ENCODE measurements at places on chromosomes 2 and 18.
A peak's percentile ranks its signal among the peaks of the same experiment; 100 is the strongest.

DNA sequence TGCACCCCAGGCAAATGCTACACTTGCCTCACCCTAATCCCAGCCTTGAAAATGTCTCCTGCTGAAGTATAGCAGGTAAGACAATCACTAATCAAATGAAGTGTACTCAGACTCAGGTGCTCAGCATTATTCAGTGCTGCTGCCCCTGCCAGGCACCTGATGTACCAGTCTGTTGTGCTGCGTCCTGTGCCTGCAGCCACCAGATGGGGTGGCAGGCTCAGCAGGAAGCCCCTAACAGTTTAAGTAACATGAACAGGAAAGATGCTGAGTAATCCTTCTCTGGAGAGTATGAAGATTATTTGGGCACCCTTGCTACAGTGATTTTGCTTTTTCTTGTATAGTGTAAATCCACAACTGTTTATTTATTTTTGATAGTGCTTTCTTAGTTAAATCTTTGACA is 69.1 kb downstream of the TACR1 start:
- DNase-seq, result no peak

DNA sequence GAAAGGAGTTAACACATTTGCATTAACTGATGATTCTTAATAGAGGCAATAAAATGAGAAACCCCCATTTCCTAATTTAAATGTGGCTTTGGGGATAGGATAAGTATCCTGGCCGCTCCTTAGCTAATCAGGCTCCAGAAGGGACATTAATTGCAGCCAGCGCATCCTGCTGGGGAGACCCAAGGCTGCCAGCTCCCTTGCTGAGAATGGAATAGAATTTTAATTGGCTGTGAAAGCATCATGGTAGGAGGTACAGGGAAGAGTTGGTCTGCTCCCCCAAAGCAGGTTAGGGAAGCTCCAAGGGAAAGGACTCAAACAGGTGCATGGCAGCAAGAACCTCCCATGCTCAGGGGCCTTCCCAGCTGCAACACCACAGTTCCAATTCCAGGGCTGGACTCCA is 71.4 kb downstream of the MARCHF4 start:
- DNase-seq, result no peak

- DNase-seq, result no peak
Observed at GRCh38 chr18:74430806-74431571, 26.1 kb downstream of the DIPK1C start.

- no peak for DNase-seq
Observed at GRCh38 chr2:47272905-47273758, 118.0 kb upstream of the STPG4 start.

GRCh38 chr2:237185553-237185925 is 99.8 kb downstream of the COPS8 start:
- DNase-seq, result no peak

GRCh38 chr2:15242936-15243461 is 318.1 kb downstream of the NBAS start:
- no peak for DNase-seq

DNA sequence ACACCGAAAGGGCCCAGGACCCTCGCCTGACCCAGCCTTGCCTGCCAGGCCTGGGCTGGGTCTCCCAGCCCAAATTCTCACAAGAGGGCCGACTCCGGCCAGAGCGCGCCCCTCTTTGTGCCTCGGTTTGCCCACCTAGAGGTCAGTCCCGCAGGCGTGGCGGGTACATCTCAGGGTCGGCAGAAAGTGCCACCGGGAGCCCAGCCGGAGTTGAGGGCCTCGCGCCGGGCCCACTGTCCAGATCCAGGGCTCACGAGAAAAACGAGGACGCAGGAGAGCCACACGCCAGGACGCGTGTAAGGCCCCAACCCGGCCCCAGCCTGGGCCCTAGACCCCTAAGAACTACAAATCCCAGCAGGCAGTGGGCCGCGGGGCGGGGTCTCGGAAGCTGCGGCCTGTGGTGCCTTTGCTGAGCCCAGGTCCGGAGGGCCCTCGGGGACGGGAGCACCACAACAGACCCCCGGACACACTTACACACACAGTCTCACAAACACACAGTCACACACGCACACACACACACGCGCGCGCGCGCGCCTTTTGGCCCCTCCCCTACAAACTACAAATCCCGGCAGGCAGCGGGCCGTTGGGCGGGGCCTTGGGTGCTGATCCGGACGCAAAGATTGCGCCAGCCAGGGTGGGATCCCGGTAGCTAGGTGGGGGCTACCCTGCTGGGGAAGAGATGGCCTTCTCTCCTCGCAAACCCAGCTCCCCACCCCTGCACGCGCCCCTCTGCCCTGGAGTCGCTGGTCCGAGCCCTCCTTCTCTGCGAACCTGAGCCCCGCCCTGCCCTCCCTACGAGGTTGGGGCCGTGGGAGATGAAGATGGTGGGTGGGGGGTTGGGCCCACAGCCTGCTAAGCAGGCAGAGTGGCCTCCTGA is at the start of gene SH2D6:
Gene SH2D6, plus strand, starts transcription at position 583 of the 877 bp plus-strand sequence. CDS start 10,752 bp downstream, outside the sequence.
- DNase-seq, result peak; percentile 76

DNA sequence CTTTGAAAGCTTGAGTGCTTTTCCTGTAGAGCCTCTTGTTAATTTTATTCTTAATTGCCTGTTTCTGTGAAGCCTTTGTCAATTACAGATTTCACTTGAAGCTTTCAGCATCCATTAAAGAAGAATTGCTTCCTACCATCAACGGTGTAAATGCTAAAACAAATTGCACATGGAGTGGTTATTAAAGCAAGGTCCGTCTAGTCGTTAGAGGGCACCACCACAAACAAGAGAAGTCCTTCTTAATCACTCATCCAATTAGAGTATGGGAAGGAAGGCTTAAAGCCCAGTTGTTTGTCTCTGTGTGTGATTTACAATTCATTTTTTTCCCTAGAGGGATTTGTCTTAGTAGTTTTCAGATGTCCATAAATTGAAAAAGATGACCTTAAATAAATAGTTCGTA is 1.6 kb downstream of the KCNJ3 start:
- no peak for DNase-seq

GRCh38 chr18:58615140-58616132 is 13.5 kb downstream of the ALPK2 start:
- DNase-seq, result peak; percentile 49

DNA sequence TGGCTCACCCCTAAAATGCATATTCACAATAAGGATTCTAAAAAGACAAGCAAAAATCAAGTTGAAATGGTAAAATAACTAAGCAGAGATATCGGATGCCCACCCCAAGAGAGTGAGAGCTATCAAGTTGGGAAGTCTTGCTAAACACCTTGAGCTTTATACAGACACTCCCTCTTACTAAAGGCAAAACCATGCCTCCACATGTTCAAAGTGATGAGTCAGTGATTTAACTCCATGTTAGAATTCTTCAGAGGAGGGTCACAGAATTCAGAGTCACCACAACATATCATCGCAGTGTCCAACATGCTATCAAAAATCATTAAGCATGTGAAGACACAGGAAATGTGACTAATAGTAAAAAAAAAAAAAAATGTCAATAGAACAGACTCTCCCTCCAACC is 20.6 kb upstream of the ST8SIA3 start:
- DNase-seq, result no peak

DNA sequence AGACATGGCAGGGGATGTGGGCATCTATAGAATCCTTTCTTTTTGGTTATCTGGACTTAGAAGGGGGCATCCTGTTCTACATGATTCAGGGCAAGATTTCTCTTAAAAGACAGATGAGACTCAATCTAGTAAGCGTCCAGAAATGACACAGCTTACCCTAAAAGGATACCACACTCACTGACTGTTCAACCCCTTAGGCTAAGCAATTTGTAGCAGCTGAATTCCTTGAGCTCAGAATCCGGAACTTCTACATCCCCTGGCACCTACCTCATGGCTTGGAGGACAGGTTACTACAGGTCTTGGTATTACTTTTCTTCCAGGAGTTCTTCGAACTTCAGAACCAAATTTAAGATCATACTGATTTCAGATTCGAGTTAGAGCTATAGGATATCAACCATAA is 138.4 kb downstream of the LAMA3 start:
- no peak for DNase-seq

DNA sequence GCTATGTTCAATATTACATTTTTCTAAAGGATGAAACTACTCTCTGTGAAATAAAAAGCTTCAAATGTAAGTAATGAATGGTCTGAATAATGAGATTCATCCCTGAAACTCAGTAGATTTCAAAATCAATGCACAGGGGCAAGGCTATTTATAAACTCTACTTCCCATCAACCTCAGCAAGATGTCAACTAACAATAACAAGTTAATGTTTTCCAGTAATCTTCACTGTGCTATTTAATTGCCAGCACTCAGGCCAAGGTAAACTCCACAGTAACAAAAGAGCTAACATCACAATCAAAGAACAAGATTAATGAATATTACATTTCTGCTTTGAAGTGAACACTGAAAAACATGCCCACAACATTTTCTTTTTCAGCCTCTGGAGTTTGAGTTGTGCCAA is 144.3 kb upstream of the ZFP36L2 start:
- no peak for DNase-seq

- DNase-seq, result no peak
Observed at GRCh38 chr2:171345971-171346722, 87.6 kb downstream of the METTL8 start.

GRCh38 chr18:79792988-79793355 is 4.8 kb upstream of the KCNG2 start:
- no peak for DNase-seq

GRCh38 chr2:149451417-149452165 is 121.2 kb downstream of the LYPD6 start:
- DNase-seq, result no peak

GRCh38 chr2:37405781-37406180 is 61.4 kb downstream of the QPCT start:
- DNase-seq, result no peak

GRCh38 chr2:44329343-44329742 is 32.0 kb downstream of the PREPL start:
- DNase-seq, result no peak

DNA sequence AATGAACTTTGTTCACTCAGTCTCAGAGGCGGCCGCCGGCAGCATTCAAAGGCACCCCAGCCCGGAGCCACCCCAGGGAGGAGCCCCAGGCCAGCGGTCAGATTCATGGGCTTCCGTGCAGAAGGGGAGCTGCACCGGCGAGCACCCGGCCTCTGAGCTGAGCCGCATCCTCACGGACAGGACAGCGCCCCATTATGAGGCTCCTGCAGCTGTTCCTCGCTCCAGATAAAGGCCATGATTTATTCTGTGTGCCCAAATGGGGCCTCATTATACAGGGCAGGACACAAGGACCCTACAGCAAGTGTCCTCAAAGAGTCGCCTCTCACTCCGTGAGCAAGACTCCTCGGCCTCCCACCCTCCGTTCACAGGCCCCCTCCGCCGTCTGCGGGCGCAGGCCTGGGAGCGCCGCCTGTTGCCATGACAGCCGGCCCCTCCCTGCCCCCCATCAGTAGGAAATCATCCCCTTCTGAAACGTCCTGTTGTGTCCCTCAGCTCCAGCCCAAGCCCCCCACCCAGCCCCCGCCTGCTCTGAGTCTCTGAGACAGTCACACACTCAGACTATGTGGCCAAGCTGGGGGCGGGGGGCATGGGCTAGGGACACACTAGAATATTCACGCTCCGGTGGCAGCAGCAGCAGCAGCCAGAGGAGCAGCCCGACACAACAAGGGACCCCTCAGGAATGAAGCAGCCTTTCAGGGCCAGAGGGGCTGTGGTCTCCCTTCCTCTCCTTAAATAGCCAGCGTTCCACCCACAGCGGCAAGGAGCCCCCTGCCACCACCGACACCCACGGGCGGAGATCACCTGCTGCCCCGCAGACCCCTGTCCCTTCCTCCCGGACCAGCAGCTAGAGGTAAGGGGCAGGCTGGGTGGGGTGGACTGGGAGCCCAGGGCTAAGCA is at the start of gene GPR17:
Gene GPR17, plus strand, starts transcription at position 759 of the 897 bp plus-strand sequence. CDS start 4,583 bp downstream, outside the sequence.
- DNase-seq, result no peak

DNA sequence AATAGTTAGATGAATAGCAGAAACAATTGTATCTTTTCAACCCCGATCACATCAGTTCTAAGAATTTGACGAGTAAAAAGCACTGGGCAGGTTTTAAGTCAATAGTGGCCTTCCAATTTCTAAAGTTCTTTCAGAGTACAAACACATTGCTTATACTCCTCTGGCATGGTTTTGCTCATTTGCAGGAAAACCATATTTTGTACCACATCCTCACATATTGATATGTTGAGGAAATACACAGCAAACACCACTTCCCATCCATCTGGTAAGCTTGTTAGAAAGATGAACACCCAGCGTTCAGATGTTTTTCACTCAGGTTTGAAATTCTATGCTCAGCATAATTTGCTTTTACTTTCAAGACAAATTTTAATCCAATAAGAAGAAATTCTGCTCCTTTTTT is 344.6 kb upstream of the ACVR2A start:
- no peak for DNase-seq

- DNase-seq, result no peak
Observed at GRCh38 chr2:232529806-232530547, 4.0 kb downstream of the CHRND start.

DNA sequence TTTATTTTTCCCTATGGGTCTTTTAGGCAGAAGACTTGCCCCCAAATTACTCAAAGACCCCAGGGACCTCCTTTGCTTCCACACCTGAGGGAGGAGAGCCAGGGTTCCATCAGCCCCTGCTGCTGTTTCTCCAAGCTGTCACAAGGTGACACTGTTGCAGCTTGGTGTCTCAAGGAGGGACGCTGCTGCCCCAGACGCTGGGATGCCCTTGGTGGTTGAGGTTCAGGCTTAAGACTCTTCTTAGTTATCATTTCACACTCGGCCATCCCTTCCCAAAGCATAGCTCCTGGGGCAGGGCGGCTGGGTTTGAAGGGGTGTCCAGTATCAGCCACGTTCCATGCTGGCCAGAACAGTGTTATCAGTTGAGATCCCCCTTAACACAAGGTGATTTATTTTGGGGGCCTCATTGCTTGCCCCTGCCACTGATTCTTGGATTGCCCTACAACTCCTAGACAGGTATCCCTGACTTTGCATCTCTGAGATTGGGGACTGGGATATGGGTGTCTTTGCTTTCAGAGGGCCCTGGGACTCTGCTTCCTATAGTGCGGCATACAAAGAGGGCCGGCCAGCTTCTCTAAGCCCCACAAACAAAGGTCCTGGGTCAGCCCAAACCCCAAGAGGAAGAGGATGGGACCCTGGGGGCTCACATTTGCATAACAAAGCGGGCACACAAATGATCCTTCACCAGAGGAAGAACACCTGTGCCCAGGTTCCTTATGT is 22.7 kb downstream of the GPR55 start:
- DNase-seq, result peak; percentile 38

DNA sequence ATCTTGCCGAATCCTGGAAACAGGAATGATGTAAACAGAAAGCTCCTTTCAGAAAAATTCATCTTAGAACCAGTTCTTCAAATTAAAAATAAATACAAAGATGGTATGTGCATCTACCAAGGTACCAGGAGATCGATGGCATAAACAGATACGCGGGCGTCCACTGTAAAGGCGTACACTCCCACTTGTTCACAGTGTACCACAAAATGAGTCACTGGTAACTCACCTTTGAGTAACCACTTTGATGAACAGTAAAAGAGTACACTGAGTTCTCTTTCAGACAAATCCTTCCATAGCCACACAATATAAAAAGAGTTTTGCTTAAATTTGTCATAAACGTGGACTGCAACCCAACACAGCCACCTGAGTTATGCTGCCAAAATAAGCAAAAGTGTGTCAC is 128.3 kb downstream of the DNER start:
- no peak for DNase-seq

- DNase-seq, result no peak
Observed at GRCh38 chr2:108125581-108125980, 114.2 kb upstream of the SULT1C3 start.

GRCh38 chr2:151085181-151085611 is 176.5 kb downstream of the RBM43 start:
- DNase-seq, result no peak
